ENCODE measurements at places on chromosomes 12 and 14.

DNA sequence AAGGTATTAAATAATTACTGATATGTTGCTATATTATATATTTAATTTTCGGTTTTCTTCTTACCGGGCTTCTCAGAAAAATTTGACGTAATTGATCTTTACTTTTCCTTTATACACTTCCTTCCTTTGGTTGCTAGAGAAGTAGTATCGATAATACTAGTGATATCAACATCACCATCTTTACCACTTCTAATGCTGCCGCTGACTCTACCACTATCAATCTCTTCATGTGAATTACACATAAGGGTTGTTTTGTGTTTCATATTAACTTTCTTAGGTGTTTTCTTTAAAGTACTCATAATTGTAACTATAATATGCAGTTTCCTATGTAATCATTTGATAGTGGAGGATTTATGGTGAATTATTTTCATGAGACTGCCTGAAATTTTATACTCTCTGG lies 30.9 kb upstream of the KLRF1 start:
- ATAC-seq = no peak

DNA sequence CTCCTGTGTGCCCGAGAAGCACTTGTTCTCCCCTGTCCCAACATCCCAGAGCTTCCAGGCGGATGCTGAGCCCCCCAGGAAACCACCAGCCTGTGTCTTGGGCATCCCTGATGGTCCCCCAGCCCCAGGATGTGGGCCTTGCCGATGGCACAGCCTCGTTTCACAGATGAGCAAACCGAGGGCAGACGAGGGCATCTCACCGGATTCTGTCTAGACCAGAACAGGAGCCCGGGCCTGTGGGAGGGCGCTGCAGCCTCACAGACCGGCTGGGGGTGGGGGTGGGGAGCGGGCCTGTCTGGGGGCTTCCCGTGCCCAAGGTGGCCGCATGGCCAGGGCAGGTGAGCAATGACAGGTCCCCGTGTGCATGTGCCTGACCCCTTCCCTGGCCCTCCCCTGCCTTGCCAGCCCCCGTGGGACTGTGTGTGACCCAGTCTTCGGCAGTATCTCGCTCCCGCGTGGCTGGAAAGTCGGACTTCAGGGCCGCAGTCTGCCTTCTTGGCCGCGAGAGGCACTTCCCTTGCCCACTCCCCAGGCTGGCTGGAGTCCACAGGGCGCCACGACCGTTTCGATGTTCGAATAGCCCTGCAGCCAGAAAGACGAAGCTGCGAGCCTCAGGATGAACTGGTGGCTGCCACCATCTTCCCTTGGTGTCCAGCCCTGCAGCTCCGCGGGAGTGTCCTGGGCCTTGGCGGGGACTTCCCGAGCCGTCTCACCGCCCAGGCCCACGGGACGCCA lies 8.9 kb downstream of the RFLNA start:
- ATAC-seq = no peak

- no peak for ATAC-seq
These were observed 20.3 kb upstream of the CACNA1C start for GRCh38 chr12:2032506-2032905.

DNA sequence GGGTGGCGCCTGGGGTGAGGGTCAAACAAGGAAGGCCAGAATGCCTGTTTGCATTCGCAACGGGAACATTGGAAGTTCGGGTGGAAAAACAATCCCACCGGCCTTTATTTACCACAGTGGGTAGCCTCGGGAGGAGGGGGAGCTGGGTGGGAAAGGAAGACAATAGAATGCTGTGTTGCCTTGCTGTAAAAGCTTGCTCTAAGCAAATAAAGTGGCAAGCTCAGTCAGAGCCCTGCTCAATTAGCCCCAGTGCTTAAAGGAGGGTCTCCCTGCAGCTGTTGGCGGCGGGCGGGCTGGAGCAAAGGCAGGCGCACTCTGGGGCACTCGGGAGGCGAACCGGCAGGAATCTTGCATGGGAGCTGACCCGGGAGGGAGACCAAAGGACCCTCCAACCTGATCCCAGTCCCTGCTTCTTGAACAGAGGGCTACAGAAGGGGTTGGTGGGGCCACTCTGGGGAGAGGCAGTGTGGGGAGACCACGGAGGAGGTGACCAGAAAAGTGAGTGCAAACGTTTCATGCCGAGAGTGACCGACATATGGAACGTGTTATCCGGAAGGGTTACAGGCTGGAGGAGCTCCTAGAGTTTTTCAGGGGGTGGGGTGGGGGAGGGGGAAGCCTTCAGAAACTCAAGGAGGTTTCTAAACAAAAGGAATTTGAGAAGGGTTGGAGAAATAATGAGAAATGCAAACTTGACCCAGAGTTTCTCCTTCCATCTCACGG lies 48.5 kb downstream of the NTF3 start:
- no peak for ATAC-seq

- no peak for ATAC-seq
These were observed 83.0 kb upstream of the FUT8 start for GRCh38 chr14:65329481-65329880.

DNA sequence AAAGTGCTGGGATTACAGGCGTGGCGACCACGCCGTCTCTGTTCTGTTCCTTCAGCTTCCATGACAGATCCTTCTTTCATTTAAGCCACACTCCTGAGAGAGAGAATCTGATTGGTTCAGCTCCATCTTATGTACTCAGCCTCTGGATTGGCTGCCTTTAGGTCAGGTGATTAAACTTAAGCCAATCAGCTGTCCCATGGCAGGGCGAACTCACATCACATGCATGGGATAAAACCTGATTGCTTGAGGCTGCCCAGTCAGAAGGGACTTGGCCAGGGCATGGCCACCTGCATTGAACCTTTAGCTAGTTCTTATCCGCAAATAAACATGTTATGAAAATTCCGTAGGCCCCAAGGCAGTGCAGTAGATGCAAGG lies 274.2 kb downstream of the SUDS3 start:
- ATAC-seq = no peak

DNA sequence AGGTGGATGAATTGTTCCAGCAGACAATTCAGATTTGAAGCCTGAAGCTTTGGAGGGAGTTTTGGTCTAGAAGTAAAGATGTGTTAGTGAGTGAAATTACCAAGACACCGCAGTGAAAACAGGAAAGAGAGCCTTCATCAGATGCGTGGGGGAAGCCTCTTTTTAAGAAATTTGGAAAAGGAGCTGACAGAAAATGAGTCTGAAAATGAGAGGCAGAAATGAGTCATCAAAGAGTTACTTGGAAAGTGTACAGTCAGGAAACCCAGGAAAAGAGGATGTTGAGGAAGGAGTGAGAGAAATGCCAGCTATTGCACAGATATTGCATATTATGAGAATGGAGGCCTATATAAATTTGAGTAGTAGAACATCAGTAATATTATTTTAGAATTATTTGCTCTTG lies 520.7 kb downstream of the NRXN3 start:
- ATAC-seq = no peak

DNA sequence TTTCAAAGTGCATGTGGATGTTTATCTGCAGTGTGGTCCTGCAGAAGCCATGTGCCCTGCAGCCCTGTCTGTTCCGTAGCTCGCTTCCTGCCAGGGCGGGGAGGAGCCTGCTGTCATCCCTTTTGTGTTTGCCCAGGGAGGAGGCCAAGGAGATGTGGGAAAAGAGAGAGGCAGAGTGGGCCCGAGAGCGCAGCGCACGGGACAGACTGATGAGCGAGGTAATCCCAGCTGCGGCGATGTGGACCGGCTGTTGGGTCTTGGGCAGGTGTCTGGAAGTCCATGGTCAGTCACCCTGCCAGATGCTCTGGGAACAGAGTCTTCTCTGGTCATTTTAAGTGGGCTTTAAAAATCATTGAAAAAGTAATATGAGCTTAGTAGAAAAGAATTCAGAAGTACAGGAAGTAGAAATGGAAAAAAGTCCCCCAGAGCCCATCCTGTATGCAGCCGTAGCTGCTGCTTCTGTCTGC lies 12.8 kb downstream of the TCHP start:
- ATAC-seq = no peak

- no peak for ATAC-seq
These were observed 26.6 kb downstream of the PPFIBP1 start for GRCh38 chr12:27550653-27550975.

- peak; percentile 56 for ATAC-seq
These were observed 553.0 kb downstream of the SLC16A7 start for GRCh38 chr12:60148831-60149230.

- ATAC-seq = no peak
These were observed 73.9 kb upstream of the TBX5 start for GRCh38 chr12:114479831-114480230.

DNA sequence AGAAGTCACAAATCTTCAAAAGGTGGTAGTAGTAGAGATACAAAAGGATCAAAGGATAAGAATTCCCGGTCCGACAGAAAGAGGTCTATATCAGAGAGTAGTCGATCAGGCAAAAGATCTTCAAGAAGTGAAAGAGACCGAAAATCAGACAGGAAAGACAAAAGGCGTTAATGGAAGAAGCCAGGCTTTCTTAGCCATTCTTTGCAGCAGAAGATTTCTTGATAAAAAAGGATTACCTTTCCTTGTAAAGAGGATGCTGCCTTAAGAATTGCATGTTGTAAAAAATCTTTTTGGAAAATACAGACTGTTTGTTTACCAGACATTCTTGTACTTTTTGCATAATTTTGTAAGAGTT lies 6.6 kb downstream of the PNN start:
- ATAC-seq = no peak

DNA sequence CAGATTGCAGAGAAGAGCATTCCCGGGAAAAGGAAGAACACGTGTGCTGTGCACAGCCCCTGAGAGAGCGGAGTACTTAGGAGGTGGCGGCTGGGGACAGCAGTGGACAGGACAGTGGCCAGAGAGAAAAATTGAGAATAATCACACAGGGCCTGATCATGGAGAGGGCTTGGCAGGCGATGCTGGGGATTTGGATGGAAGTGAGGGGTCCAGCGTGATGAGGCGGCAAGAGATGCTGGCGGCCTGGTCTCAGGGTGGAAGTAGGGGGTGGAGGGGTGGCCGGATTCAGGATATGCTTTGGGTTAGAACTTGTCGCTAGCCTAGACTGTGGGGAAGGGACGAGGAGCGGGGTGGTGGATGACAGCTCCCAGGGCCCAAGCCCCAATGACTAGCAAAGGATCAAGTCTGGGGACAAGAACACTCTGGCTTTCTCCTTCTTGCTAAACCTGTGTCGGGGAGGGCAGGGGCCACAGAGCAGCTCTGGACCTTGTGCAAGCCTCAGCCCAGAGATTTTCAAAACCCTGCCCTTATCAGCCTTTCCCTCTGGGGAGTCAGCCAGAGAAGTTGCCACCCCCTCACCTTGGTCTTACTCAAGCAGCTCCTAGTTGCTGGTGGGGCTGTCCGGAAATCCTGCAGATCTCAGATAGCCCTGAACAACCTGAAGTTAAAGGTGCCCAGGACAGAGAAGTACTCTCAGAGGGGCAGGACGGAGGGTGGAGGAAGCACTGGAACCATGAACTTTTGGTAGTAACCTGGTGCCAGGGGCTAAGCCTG lies 1.3 kb downstream of the HVCN1 start:
- peak; percentile 20 for ATAC-seq

DNA sequence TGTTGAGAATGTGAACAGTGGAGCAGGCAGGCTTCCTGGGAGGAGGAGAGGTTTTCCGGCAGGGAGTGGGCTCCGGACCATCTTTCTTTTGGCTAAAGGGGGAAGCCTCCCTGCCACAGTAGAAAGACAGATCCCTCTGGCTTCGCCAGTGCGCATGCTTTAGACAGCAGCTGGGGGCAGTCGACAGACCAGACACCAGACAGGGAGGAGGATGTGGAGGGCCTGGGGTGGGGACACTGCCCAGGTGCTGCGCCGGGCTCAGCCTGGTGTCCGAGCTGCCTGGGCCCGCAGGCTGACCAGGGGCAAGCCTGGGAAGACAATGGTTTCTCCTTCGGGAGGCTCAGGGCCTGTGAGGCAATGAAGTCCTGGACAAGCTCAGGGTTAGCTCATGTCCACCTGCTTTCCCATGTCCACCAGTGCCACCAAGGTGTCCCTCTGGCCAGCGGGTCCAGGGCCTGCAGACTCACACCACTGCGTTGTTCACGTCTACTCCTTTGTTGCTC lies 67.3 kb downstream of the PRIMA1 start:
- no peak for ATAC-seq

GRCh38 chr14:55838529-55839052 lies 258.6 kb downstream of the KTN1 start:
- no peak for ATAC-seq

GRCh38 chr12:63805704-63806672 lies 26.3 kb downstream of the RXYLT1 start:
- no peak for ATAC-seq

DNA sequence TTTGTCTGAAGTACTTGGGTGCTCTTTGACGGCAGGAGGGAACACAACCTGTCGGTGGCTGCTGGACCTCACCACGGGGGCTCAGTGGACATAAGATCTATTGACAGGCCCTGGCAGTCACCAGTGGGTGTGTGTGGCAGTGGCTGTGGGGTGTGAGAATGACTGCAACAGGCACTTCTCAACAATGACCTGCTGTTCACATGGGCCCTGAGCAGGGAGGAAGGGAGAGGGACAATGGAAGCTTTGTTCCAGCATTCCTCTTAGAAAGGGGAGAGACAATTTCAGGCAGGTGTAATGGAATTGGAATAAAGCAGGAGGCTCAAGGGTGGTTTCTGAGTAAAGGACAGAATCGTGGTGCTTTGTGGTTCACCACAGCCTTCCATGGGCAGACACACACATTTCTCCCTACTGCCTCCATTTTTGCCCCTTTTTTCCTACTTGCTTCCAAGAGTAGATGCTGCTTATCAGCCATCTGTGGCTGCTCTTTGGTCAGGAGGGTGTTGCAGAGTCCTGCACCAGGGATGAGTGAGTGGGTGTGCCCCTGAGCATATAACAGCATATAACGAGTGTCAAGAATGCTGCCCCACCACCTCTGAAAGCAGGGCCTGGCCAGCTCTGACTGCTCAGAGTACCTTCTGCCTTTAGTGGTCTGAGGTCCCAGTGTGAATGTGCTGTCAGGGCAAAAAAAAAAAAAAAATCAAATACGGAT lies 267.7 kb downstream of the RASSF9 start:
- no peak for ATAC-seq

DNA sequence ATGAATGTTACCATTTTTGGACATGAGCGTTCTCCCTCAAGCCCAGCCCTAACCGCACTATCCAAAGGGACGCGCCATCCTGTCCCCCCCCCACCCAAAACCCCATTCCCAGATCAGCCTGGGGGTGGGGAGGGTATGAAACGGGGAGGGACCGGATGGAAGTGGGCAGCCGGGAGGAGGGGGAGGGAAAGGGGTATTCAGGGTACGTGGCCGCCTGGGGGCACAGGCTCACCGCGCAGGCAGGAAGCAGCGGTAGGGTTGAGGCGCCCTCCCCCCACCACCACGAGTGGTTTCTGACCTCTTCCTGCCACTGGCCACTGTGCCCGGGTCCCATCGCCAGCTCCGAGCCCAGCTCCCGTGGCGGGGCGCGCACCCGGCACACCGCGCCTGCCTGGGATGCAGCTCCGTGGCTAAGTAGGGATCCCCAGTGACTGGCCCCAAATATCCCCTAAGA lies 1.4 kb downstream of the ACTN1 start:
- peak; percentile 4 for ATAC-seq
